HEK293T (cell line): ENCODE measurements at places on chromosomes 5 and 9.

DNA sequence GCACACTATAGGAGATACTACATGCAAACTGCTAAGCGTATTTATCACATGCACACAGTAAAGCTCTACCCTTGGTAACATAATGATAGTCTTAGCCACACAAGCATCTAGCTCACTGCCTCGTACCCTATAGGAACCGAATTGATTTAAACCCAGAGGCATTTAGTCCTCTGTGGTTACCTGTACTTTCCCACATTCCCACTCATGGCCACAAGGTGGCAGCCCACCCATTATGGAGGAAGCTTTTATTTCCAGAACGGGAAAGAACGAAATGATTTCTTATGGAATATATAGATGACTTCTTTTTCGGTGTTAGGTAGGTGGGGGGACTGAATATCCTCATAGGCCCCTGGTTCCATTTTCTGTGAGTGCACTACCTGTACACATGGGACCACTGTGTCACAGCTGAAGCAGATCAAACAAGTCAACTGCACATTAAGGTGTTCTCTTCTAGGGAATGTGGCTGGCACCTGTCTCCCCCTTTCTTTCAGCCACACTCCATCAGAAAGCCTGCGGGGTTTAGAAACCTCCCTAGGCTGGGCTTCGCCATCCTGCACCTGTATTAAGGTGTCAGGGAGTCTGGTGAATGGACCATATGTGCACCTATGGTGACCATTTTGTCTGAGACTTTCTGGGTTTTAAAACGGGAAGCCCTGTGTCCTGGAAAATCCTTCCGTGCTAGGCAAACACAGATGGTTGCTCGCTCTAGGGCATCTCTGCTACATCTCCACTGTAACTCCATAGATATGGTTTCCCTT is 313.2 kb downstream of the SLIT3 start:
- DNase-seq: peak; percentile 76

DNA sequence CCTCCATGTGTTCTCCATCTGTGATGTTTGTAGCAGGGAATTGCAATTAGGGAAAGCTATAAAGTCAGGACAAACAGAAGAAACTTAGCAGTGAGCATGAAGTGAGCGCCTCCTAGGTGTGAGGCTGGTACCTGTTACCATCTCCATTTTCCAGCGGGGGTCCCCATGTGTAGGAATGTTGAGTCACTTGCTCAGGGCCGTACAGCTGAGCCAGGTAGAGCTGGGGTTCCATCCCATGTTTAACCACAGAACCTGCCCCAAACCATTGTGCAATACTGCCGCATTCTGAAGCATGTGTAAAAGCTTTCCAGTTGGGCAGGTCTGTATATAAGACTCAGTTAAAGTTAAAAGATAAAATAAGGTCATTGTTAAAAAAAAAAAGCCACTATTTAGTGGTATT is 62.7 kb downstream of the NDFIP1 start:
- no peak for DNase-seq

- no peak for DNase-seq
Observed at GRCh38 chr5:66010476-66010875, 84.1 kb downstream of the ERBIN start.

DNA sequence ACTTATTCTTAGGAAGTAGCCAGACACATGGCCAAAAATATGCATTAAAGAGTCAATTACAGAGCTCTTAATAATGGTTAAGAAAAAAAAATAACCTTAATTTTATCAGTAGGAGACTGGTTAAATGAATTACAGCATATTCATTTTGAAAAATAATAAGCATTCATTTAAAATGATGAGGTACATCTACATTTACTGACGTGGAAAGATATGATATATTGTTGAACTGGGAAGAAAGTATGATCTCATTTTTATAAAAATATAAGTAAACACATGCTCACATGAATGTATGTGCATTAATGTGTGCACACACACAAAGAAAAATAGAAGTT is 250.3 kb downstream of the ENC1 start:
- DNase-seq: no peak

GRCh38 chr9:115910959-115911358 is 242.6 kb upstream of the PAPPA start:
- DNase-seq: no peak

GRCh38 chr5:9653811-9654210 is 23.7 kb upstream of the TAS2R1 start:
- no peak for DNase-seq

- no peak for DNase-seq
Observed at GRCh38 chr5:108735790-108736189, 11.9 kb upstream of the FER start.

DNA sequence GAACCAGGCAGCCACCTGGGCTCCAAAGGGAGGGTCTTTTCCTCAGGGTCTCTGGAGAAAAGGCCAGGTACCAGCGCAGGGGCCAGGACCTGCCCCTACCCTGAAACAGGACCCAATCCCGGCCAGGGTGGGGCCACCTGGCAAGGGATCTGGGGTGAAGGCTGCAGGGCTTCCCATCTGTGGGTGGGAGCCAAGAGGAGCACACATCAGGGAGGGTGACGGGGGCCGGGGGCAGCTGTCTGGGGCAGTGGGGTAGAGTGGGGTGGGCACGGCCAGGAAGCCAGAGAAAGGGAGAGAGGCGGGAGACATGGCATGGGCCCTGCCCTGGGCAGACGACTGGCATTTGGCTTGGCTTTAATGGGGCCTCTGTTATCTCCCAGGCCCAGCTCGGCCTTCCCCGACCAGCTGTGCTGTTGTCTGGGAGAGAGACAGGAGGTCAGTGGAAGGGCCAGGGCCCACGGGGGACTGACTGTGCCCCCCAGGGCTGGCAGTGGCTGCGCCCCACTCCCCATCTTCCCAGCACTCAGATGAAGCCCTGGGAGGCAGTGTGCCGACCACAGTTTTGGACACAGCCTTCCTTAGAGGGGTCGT is 57.2 kb upstream of the RNF130 start:
- DNase-seq: no peak

DNA sequence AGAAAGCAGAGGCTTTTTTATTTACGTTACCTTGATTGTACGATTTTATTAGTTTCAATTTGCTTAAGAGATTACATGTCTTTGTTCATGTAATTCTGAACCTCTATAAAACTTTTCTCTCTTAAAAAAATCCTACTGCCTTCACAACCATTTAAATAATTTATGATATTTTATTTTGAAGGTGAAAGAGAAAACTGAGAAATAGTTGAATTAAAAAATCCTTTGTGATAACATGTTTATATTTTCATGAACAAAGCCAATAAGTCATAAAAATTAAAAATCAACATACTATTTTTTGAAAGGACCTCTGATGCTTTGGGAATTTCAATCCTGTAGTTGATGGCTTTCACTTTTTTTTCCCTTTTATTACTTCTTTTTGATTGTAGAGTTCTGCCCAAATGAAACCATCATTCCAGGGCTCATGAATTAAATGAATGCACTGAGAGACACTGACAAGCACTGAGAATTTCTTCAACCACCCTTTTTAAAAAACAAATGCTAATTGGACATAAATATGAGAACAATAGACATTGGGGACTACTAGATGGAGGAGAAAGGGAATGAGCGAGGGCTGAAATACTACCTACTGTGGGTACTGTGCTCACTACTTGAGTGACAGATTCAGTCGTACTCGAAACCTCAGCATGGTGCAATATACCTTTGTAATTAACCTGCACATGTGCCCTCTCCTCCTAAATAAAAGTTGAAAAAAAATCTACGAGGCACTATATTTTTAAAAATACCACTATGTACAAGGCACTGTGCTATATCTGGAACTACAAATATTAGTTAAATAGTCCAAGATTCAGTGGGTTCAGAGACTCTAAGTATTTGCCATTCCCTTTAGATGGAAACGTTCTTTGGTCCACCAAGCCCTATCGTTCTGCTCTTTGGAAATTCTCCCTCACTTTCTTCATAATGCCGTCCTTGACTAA is 5.9 kb downstream of the CDKN2A start:
- DNase-seq: no peak

GRCh38 chr5:41509399-41510175 is 814 bp downstream of the PLCXD3 start:
- DNase-seq: no peak

GRCh38 chr5:53022930-53023511 is 33.9 kb downstream of the ITGA2 start:
- DNase-seq: no peak

- DNase-seq: no peak
Observed at GRCh38 chr5:133358271-133358670, 254.1 kb downstream of the FSTL4 start.

- no peak for DNase-seq
Observed at GRCh38 chr5:34803974-34804732, 34.8 kb upstream of the TTC23L start.

DNA sequence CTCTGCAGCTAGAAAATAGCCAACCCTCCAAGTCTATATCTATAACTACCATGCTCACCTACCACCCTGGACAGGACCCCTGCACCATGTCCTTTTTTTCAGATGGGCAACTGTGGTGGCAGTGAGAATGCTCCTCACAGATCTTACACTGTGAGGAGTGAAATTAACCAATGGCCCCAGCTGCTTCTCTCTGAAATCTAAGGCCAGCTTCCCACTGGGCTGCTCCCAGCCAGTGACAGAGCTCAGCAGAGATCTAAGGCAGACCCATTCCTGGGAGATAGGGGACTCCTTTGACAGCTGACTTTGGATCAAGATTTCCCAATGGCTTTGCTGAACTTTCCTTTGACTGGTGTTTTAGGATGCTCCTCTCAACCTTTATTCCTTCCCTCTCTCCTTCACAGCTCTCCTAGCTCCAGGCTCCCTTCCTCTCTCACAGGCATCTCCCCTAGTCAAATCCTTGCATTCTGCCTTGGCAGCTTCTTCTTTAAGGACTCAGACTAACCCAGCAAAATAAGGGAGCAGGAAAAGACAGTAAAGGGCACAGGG is 1.6 kb upstream of the ARAP3 start:
- no peak for DNase-seq

DNA sequence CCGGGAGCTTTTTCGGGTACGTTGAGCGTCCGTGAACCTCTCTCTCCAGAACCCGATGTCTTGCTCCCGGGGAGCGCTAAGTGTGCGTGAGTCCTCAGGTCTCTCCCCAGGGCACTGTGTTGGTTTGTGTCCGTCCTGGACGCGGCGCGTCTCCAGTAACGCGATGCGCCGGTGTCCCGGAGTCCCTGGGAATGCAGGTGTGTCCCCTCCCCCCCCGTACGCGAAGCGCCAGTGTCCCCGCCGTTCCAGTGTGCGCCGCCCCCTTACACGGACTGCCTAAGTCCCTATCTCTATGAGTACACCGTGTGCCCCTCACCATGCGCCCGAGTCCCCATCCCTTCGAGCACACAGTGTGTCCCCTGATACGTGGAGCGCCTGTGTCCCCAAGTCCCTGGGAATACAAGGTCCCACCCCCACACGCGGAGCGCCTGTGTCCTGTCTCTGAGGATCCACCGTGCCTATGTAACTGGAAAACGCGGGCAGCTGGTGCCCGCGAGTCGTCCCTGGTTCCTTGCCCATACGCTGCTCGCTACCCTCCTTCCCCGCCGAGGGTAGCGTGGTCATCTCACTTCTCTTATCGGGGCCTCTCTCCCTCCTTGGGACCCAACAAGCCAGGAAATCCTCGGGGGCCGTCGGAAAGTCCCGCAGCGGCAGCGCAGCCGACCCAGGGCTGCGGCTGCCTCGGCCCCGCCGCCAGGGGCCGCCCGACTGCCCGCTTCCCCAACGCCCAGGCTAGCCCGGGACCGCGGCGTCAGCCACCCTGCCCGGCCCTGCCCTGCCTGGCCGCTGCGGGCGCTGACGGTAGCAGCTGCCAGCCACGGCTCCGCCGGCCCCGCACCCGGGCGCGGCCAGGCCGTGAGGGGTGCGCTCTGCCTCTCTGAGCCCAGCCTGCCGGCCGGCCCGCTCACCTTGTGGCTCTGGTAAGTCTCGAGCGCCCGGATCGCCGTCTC is 709 bp downstream of the ELL2 start:
- DNase-seq: peak; percentile 78

DNA sequence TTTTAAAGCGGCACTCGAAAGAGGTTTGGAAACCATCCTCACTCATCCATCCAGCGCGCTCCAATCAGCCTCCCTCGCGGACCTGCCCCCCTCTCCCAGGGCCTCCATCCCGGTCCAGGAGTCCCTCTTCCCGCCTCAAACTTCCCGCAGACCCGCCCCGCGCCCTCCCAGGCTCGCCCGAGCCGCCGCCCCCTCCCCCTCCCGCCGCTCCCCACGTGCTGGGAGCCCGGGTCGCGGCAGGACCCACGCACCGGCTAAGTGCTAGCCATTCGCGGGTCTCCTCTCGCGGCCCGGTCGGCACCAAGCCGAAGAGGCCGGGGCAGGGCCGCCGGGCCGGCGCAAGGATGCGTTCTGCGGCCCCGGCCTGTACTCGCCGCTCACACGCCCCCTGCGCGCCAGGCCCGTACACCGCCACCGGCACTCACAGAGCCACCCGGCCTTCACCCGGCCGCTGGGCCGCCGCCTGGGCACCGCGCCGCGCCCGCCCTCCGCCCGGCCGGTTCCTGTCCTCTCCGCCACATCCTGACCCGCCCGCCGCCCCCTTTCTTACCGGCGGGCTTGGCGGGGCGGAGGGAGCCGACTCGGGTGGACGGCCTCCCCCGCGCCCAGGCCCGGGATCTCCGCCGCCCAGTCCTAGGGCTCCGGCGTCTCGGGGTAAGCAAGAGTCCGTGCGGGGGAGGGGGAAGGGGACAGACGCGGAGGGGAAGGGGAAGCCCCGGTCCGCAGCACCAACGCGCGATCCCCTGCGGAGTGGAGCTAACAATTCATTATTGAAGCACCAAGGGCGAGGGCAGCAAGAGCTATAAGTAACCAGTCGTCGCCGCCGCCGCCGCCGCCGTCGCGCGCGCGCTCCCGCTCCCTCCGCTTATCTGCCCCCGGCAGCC is 576 bp downstream of the CHD1 start:
- DNase-seq: peak; percentile 56
